Osteocyte (in vitro differentiated cells): ENCODE measurements at places on chromosomes 7 and 10. TPM values are rescaled to one million over a fixed set of nuclear protein-coding genes. Genes with fewer than 3 reads are reported as not detected.

DNA sequence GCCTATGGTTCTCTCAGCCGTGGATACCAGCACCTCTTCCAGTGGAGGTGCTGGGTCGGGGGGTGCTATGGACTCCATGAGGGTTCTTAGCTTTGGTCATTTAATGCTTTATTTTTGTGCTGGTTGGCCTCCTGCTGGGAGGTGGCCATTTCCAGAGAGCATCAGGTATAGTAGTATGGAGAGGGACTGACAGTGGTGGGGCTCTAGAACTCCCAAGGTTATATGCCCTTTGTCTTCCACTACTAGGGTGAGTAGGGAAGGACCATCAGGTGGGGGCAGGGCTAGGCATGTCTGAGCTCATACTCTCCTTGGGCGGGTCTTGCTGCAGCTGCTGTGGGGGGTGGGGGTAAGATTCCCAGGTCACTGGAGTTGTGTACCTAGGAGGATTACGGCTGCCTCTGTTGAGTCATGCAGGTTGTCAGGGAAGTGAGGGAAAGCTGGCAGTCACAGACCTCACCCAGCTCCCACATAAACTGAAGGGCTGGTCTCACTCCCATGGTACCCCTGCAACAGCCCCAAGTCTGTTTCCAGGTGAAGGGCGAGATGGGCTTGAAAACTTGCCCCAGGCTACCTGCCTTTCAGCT is 763.2 kb upstream of the LRRTM3 start:
- no peak for DNase-seq

GRCh38 chr7:24108906-24109376 is 175.0 kb upstream of the NPY start:
- DNase-seq: no peak

The MUC12 gene
- total RNA-seq: not detected in 2 replicates

The IRF5 gene
- 0.24 TPM in 1 of 2 replicates, not detected in the other for total RNA-seq

The UNC5B gene
- total RNA-seq: 13.0 and 13.1 TPM in 2 replicates

DNA sequence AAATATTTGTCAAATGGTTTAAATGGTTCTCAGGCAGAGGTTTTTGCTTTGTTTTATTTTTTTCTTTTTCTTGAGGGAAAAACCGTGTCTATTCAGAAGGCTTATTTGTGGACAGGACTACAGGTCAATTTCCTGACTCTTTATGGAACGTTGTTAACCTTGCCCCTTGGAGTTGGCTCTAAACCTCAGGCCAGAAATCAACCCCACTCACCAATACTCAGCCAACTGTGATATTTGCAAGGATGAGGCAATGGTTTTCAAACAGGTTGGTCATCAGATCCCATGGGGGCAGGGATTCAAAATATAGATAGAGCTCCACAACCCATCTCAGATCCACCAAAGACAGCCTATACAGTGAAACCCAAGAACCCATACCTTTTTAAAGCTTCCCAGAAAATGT is 10.2 kb downstream of the PDLIM1 start:
- DNase-seq: no peak

The DKK1 gene
- 23.9 and 27.8 TPM in 2 replicates for total RNA-seq

DNA sequence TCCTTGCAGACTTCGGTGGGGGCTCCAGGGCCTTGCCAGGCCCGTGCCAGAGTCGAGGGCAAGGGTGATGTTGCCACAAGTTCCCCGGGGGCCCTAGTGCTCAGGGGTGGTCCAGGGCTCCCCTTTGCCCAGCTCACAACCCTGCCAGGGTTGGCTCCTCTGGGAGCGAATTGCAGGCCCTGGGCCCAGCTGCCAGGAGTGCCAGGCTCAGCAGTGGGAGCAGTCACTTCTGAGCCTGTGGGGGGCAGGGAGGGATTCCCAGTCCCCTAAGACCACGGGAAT is 43.8 kb downstream of the TCERG1L start:
- no peak for DNase-seq

The PRF1 gene
- not detected in 2 replicates for total RNA-seq

GRCh38 chr7:102288285-102288930 is 1.7 kb downstream of the SH2B2 start:
- no peak for DNase-seq

DNA sequence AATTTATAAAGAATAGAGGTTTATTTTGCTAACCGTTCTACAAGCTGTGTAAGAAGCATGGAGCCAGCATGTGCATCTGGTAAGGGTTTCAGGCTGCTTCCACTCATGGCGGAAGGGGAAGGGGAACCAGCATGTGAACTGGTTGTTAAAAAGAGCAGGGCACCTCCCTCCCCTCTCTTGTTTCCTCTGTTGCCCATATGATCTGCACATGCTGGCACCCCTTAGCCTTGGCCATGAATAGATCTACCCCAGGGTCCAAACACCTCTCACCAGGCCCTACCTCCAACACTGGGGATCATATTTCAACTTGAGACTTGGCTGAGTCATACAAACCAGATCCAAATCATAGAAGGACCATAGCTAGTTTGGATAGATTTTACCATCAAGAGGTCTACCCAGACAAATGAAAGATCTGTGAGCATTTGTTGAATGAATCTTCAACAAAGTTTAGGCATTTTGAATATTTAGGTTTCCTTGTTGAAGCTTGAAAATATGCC is 36.0 kb upstream of the NRP1 start:
- DNase-seq: no peak

DNA sequence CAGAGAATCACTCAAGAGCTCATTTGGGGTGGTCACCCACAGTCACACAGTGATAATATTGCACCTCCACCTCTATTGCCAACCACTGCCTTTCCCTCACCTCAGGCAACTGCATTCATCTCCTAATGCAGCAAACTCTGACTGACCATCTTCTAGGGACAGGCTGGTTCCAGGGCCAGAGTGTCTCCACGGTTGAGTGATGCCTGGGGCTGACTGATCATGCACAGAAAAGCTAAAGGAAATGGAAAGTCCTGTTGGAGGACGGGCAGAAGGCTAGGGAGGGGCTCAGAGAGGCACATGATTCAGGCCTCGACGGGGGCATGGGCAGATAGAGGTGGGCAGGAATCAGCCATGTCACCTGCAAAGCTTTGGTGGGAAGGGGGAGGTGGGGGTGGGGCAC is 127.1 kb upstream of the TNS3 start:
- DNase-seq: peak; percentile 56

The AS3MT gene
- total RNA-seq: 2.7 and 2.8 TPM in 2 replicates

DNA sequence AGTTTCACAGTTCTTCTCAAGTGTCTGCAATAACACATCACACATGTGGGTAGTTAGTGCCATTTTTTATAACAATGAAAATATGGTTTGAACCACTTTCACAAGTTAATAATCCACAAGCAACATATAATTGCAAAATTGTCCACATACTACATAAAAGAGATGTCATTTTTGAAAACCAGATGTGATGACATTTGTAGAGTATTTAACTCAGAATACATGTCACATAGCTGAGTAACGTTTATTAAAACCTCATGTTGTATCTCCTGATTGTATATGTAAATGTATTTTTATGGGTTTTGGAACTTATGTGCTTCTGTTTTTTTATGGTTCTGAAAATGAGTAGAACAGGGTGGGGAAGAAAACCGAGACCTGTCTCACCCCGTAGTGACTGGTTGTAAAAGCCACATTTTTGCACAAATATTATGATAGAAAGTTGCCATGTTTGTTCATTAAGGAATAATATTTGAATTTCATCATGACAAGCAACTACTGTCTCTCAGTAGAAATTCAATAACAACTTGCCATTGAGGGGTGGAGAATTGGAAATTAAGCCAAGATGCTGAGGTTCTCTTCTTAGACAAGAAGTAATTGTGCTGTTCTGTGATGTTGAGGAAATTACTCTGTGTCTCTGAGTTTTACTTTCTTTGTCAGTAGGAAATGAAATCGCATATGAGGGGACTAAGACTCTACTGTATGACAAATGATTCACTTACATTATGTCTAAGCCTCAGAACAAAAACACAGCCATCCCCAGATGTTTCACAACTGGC is 29.2 kb upstream of the EGFR start:
- no peak for DNase-seq

The SFRP4 gene
- total RNA-seq: 0.16 TPM in 1 of 2 replicates, not detected in the other

DNA sequence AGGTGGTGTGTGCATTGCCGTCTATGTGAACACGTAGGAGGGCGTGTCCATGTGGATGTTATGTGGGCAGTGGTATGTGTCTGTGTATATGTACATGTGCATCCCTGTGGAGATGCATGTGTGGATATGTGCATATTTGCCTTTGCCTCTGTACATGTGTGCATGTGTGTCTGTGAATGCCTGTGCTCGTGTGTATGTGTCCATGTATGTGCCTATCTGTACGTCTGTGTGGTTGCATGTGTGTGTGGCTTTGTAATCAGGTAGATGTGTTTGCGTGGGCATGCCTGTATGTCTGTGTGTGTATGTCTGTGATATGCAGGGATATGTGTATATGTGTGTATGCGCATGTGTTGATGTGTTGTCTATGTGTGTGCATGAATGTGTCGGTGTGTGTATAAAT is 19.7 kb downstream of the ADCY1 start:
- DNase-seq: peak; percentile 65

The AKR1D1 gene
- not detected in 2 replicates for total RNA-seq

The CPXM2 gene
- total RNA-seq: not detected in 2 replicates

DNA sequence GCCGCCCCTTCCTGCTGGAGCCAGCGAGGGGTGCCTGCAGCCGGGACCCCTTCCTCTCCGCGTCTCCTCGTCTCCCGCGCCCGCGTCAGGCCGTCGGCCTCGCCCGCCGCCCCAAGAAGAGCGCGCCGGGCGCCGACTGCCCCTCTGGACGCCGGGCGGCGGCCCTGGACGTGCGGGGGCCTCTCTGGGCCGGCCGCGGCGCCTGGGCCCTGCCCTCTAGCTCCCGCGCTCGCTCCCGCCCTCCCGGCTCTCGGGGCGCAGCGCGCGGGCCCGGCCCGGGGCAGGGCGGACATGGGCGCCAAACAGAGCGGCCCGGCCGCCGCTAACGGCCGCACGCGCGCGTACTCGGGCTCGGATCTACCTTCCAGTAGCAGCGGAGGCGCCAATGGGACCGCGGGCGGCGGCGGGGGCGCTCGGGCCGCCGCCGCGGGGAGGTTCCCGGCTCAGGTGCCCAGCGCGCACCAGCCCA is 704 bp downstream of the ZNRF2 start:
- no peak for DNase-seq

- peak; percentile 82 for DNase-seq
Observed at GRCh38 chr10:132102071-132102716, 36.4 kb downstream of the JAKMIP3 start.

- DNase-seq: no peak
Observed at GRCh38 chr7:41874201-41874785, 171.4 kb upstream of the INHBA start.

DNA sequence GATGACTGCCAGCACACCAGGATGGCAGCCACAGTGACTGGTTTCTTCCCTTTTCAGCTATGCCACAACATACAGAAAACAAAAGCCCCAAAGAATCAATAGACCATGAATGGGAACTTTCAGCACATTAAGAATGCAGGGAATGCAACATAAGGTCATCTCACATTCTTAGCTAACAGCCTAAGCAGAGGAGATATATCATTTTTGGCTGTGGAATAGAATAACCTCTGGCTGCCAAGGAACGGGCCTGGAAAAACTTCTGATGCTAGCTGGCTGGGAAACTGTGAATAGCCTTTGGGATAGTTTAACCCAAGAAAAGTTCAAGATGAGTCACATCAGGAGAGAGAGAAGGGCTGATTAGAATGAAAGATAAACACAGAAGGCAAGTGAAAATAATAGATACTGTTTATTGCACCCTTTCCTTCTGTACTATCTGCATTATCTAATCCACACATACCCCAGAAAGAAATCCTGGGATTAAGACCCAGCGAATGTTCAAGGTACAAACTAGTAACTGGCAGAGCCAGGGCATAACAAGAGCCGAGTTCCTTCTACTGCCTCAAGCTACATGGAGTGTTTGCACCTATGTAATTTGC is 169.2 kb downstream of the SEMA3A start:
- no peak for DNase-seq

The HMX3 gene
- not detected in 2 replicates for total RNA-seq

DNA sequence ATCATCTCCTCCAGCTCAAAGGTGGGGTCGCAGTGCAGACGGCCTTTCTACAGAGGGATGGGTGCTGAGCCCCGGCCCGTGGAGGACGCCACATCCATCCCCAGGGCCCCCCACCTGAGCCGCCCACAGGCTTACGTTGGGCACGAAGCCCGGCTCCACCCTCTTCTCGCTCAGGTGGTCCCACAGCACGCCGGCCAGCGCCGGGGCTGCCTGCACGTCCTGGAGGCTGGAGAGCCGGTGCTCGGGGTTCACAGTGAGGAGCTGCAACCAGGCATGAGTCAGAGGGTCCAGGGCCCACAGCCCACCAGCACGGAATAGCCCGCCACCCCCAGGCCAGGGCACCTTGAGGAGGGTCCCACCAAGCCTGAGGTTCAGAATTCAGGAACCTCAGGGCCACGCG is 36.0 kb downstream of the DPYSL4 start:
- no peak for DNase-seq

The CCDC172 gene
- not detected in 2 replicates for total RNA-seq

The DPY19L1 gene
- total RNA-seq: 37.2 and 39.3 TPM in 2 replicates

DNA sequence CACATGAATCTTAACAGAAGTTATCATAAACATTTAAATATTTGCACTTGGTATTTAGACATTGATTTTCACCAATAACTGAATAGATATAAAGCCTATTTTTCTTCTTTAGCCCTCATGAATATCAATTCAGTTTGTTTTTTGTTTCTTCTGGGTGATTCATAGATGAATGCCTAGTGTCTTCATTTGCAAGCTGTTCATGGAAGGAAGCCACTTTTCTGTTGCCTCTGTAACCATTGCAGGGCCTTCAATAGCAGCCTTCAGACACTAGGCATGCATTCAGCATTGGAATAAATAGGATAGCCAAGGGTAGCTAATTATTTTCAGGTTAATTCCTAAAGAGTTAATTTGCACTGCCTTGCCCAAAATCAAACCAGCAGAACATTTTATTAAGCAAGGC is 375.3 kb downstream of the DPP6 start:
- no peak for DNase-seq

The FAM13C gene
- total RNA-seq: 2.3 and 3.2 TPM in 2 replicates

The CXCL12 gene
- 153 and 169 TPM in 2 replicates for total RNA-seq

The NME8 gene
- total RNA-seq: not detected in 2 replicates

DNA sequence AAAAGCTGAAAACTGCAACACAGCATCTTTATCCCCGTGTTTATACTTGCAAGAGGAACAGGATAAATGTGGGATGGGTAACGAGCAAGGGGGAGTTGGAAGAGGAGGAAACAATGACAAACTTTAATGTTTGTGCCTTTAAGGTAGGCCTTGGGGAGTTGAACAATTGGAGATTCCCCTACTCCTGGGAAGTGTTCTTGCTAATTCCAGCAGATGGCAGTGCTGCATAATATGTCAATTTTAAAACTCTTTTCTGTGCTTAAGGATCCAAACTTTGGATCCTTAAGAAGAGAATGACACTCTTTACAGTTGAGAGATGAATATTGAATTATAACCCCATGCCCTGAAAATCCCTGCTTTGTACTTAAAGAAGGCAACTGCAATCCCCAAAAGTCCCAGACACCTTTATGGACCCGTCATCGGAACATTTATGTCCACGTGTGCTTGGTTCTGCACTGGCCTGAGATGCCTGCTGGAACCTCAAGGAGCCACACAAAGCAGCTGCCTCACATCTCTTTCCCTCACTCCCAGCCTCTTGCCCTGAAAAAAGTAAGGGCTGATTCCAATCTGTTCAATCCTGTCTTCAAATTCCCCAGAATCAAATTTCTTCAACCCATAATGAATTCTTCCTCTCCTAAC is 12.0 kb downstream of the IFIT5 start:
- no peak for DNase-seq

The RBP4 gene
- 0.56 and 0.63 TPM in 2 replicates for total RNA-seq

The ANKRD30A gene
- total RNA-seq: not detected in 2 replicates

The CACNA2D1 gene
- total RNA-seq: 24.3 and 25.2 TPM in 2 replicates
